Glomerular endothelial cell (primary cell): ENCODE measurements at places on chromosomes 1 and 21. TPM values are rescaled to one million over a fixed set of nuclear protein-coding genes. Genes with fewer than 3 reads are reported as not detected.

Gene TLCD4
- 0.05 TPM in 1 of 2 replicates, not detected in the other for total RNA-seq

Gene TMEM61
- total RNA-seq, result not detected in 2 replicates

Gene GBP6
- total RNA-seq, result not detected in 2 replicates

Gene S100B
- not detected in 2 replicates for total RNA-seq

Gene CACNA1S
- not detected in 2 replicates for total RNA-seq

Gene ZMPSTE24
- total RNA-seq, result 45.0 and 45.6 TPM in 2 replicates

Gene CEPT1
- 16.2 and 31.3 TPM in 2 replicates for total RNA-seq

Gene FAM78B
- not detected in 2 replicates for total RNA-seq

Gene CLDN8
- not detected in 2 replicates for total RNA-seq

Gene PWP2
- 6.1 and 7.2 TPM in 2 replicates for total RNA-seq

- DNase-seq, result no peak
Observed at GRCh38 chr1:60224523-60224922, 151.0 kb upstream of the C1orf87 start.

DNA sequence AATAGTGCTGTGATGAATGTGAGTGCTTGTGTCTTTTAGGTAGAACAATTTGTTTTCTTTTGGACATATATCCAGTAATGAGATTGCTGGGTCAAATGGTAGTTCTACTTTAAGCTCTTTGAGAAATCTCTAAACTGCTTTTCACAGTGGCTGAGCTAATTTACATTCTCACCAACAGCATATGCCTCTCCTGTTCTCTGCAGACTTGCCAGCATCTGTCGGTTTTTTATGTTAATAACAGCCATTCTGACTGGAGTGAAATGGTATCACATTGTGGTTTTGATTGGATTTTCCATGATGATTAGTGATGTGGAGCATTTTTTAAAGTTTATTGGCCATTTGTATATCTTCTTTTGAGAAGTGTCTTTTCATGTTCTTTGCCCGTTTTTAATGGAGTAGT is 647.3 kb upstream of the ADAMTS5 start:
- DNase-seq, result no peak

GRCh38 chr1:56866656-56867055 is 12.1 kb downstream of the C8A start:
- DNase-seq, result no peak

GRCh38 chr1:201400212-201400851 is 1.2 kb upstream of the LAD1 start:
- DNase-seq, result no peak

- DNase-seq, result no peak
Observed at GRCh38 chr1:54922921-54923421, 36.0 kb upstream of the DHCR24 start.

GRCh38 chr1:68202239-68202832 is 30.0 kb downstream of the WLS start:
- DNase-seq, result no peak

- DNase-seq, result no peak
Observed at GRCh38 chr1:202213361-202214088, 19.9 kb downstream of the LGR6 start.

- no peak for DNase-seq
Observed at GRCh38 chr1:112141923-112142322, 152.5 kb upstream of the KCND3 start.

- no peak for DNase-seq
Observed at GRCh38 chr21:32777269-32777668, 5.7 kb upstream of the PAXBP1 start.

GRCh38 chr21:34078915-34079314 is 5.5 kb downstream of the MRPS6 start:
- no peak for DNase-seq

GRCh38 chr1:47432071-47433036 is 5.5 kb upstream of the FOXD2 start:
- DNase-seq, result peak; percentile 60

DNA sequence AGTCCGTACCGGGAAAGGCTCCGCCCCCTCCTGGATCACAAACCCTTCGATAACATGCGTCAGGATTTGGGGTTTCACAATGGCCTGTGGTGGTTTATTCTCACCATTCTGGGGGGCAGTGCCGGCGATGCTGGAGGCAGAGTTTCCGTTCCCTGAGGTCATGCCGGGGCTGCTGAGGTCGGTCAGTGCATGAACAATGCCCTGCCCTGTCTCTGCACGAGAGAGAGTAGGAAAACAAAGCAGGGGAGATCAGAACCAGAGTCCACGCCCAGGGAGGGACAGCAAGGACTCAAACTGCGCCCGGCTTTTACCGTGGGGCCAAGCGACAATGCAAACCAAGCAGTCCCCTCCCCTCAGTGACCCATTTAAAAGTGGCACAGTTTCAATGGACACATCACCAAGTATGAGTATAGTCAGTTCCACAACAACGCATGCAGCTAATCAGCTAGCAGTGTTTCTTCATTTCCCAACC is 13.2 kb upstream of the A3GALT2 start:
- no peak for DNase-seq

DNA sequence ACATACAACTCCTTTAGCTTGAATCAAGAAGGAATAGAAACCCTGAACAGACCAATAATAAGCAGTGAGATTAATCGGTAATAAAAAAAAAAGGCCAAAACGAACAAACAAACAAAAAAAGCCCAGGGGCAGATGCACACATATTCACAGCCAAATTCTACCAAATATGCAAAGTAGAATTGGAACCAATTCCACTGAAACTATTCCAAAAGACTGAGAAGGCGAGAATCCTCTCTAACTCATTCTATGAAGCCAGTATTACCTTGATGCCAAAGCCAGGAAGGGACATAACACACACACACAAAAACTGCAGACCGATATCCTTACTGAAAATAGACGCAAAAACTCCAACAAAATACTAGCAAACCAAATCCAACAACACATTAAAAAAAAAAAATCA is 161.6 kb downstream of the ASTN1 start:
- no peak for DNase-seq

GRCh38 chr1:164840936-164841335 is 282.0 kb downstream of the PBX1 start:
- no peak for DNase-seq

- no peak for DNase-seq
Observed at GRCh38 chr1:65260851-65261473, 48.4 kb upstream of the DNAJC6 start.

GRCh38 chr1:101115112-101115511 is 89.5 kb upstream of the DPH5 start:
- no peak for DNase-seq

- no peak for DNase-seq
Observed at GRCh38 chr1:229836324-229836723, 210.3 kb downstream of the URB2 start.

GRCh38 chr1:57858740-57859139 is 434.9 kb upstream of the DAB1 start:
- DNase-seq, result no peak

DNA sequence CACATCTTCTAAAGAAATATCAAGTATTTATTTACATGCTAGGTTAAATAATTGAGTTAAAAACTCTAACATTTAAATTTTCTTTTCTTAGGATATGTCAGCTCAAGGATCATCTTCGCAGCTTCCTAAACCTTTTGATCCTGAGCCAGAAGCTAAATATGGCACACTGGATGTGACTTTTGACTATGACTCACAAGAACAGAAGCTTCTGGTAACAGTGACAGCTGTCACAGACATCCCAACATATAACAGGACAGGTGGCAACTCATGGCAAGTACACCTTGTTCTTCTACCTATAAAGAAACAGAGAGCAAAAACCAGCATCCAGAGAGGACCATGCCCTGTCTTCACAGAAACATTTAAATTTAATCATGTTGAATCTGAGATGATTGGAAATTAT is 132.7 kb upstream of the SERTAD4 start:
- no peak for DNase-seq

DNA sequence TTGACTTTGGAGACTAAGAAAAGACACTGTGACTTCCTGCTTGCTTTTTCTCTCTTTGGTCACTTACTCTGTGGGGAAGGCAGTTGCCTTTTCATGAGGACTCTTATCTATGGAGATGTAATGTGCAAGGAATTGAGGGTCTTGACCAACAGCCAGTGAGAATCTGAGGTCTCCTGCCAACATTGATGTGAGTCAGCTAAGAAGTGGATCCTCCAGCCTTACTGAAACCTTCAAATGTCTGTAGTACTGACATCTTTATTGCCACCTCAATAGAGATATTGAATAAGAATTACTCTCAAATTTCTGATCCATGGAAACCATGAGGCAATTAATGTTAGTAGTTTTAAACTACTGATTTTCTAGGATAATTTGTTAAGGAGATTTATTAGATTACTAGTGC is 598.4 kb downstream of the ADGRL2 start:
- DNase-seq, result no peak

DNA sequence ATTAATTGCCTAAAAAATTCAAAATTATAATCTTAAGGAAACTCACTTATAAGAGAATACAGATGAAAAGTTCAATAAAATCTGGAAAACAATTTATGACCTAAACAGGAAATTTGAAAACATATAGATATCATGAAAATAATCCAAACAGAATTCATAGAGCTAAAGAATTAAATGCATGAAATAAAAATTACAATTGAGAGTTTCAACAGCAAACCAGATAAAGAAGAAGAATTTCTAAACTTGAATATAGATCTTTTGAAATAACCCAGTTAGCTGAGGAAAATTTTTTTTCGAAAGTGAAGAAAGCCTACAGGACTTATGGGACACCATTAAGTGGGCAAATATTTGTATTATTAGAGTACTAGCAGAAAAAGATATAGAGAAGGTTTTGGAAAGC is 6.7 kb downstream of the FCRL1 start:
- DNase-seq, result no peak

DNA sequence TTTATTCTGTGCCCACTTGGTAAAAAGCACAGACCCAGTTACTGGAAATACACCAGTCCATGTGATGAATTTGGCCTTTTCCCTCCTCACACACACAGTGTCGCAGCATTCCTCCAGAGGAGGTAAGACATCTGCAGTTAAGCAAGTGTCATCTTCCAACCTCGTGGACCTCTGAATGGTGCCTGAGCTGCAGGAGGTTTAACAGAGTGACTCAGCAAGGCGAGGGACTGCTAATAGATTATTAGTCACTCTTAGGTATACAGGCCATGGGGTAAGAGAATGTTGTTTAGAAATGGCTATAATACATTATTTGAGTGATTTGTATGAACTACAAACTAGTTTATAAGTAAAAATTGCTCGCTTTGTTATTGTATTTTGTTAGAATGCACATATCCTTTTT is 8.6 kb upstream of the LRRC8B start:
- no peak for DNase-seq

GRCh38 chr1:117671781-117672501 is 66.1 kb downstream of the TENT5C start:
- no peak for DNase-seq

- no peak for DNase-seq
Observed at GRCh38 chr1:161158316-161159010, 837 bp upstream of the USP21 start.

DNA sequence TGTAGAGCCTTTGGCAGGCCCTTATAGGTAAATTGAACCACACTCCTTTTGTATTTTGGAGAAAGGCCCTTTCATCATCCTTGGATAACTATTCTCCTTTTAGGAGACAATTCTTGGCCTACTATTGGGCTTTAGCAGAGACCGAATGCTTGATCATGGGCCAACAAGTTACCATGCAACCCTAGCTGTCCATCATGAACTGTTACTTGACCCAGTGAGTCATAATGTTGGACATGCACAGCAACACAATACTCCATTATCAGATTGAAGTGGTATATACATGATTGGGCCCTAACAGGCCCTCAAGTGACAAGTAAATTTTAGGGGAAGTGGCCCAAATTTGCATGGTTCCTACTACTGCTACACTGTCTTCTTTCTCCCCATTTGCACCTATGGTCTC is 84.4 kb downstream of the CATSPERE start:
- DNase-seq, result no peak

- no peak for DNase-seq
Observed at GRCh38 chr1:109644670-109645069, 11.2 kb upstream of the GSTM4 start.

DNA sequence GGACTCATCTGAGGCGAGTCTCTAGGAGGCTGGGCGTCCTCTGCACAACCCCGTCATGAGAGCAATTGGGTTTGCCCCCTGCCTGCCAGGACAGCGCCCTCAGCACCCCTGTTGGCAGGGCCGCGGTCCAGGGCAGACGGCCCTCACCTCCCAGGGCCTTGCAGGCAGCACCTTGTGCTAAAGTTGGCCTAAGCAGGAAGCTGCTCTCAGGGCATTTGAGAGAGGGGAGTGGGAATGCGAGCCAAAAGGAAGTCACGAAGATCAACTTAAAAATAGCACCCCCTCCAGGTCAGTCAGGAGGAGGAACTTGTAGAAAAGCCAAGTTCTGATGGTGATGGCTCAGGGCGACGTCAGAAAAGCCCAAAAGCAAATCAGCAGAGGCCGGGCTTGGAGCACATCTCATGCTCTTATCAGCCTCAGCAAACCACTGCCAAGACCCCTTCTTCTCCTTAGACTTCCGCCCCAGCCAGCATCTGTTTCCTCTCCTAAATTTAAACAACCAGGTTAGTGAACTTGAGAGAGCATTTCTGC is 12.6 kb upstream of the ADORA3 start:
- DNase-seq, result peak; percentile 75

DNA sequence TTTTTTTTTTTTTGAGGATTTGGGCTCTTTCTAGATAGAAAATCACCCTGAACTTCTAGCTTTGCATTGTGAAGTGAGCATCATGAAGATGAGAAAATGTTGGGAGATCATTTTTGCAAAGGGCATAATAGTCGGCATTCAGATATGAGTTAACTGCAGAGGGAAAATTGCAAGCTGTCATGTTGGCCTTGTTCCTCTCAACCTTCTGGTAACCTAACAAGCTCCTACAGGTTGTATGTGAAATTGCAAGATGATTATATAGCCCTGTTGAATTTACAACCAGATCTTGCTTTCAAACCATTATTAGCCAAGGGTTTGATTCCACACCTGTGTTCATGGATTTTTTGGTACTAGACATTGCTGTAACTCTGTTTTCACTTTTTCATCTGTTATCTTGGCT is 2.2 kb downstream of the ELOA start:
- no peak for DNase-seq

- DNase-seq, result peak; percentile 68
Observed at GRCh38 chr1:160997323-160998038, 23.5 kb downstream of the F11R start.
